SK-N-MC (cell line): ENCODE measurements at places on chromosomes 7 and 10.

DNA sequence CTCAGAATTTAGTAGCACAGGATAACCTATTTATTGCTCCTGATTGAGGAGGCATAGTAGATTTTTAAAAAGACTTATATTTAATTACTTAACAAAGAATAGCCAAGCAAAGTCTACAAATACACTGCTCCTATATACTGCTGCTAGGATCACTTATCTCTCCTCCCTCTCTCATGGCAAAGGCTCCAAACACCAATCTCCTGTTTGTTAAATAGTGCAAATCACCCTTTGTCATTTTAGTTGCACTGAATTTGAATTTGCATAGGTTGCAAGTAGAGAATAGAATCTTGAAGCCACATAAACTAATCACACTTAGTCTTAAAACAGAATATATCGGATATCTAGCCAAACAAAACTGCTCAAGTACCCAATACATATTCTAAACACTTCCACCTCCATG is 219.1 kb upstream of the LRRN3 start:
- no peak for DNase-seq

DNA sequence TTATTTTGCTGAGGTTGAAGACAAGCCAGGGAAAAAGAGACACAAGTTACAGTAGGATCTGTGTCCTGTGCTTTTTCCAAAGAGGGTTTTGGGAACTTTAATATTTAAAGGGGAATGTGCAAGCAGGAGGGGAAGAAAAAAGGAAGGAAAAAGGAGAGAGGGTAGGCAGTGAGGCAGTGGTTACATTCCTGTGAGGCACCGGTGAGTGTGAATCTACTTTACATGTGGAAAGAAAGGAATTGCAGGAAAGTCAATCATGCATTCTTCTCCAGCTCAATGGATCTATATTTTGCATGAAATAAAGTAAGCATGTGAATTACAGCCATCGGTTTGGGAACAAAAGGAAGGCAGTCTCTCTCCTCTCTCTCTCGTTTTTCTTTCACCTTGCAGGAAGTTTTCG is 12.6 kb upstream of the DYNC2I1 start:
- DNase-seq = no peak

- no peak for DNase-seq
Measured at GRCh38 chr7:80884511-80885195, 34.2 kb downstream of the SEMA3C start.

DNA sequence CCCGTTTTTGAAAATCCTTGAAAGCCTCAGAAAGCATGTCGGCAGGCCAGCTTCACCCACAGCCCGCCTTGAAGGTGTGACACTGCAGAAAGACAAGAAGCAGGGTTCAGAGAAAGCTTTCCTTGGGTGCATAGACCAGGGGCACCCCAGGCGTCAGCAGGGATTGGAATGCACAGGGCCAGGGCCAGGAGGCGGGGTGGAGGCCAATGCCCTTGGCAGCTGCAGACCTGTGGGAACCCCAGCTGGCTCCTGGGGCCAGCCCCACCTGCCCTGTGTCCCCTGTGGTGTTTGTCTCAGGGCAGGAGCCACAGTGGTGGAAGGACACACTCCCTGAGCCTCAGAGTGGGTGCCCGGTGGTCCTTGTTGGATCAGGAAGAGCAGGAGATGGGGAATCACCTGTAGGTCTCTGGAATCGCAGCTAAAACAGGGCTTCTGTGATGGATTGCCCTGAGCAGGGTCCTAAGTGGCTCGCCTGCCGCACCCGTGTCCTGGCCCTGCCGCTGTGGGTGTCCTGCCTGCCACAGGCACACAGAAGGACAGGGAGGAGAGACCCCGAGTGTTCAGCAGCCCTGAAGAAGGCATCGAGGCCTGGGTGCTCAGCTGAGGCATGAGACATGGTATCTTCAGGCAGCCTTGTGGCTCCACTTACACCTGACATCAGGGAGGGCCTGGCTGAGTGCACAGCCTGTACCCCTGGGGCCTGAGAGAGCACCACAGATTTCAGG is 32.5 kb downstream of the ANXA8 start:
- DNase-seq = no peak

DNA sequence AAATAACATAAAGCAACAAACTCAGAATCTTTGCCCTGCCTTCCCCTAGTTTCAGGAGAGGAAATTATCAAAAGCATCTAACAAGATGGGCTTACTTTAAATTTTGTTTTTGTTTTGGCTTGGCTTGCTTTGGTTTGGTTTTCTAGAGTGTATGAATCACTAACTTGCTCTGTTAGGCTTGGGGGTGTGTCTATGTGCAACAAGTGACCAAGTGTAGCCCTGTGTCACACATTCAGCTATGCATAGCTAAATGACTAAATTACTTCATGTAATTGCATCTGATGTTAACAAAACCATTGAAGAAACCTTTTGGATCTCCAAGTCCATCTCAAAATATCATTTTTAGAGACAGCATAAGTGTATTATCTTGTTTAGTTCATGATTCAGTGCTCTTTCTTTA is 251.0 kb downstream of the TFEC start:
- DNase-seq = no peak
